ENCODE measurements at places on chromosomes 16 and 17.

GRCh38 chr16:51497541-51498211 is 346.6 kb upstream of the SALL1 start:
- no peak for DNase-seq

GRCh38 chr16:53048139-53048915 is 4.4 kb downstream of the CHD9NB start:
- DNase-seq, result no peak

DNA sequence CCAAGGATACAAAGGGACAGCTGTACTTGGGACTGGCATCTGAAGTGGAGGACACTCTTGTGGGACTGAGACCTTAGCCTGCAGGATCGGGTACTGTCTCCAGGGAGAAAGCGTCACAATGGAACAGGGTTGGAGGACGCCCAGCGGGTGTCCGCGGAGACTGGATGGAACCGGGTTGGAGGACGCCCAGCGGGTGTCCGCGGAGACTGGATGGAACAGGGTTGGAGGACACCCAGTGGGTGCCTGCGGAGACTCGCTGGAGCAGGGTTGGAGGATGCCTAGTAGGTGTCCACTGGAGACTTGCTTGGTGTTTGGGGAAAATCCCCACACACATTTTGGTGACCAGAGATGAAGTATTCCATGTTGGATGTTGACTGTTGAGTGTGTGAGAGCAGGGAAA is at the start of gene MYADML2:
TSS of gene MYADML2 (minus strand) at position 45 of the 400 bp plus-strand sequence. CDS start 5,492 bp downstream, outside the sequence.
- DNase-seq, result no peak

DNA sequence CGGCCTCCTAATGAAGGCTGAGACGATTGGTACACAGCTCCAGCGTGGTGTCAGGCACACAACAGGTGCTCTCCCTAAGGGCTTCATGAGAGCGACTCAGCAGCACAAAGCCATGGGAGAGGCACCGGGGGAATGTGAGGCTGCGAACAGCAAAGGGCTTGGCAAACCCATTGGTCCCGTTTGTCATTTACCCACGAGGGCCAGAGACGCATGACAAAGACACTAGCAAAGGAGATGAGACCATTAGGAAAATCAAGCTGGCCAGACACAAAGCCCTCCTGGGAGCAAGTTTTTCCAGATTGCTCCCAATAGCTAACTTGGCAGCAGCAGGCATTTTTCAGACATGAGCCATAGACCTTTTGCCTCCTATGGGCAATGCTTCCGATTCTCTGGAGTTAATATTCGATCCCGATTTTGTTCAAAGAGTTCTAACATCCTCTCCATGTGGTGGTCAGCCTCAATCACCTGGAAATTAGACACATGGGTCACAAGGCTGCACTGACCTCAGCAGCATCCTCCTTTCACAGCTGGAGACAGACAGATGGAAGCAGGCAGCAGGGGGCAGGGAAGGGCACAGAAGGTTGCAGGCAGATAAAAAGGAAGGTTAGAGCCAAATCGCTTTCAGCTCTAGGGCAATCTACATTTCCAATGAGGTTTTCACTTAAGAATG is 38.2 kb downstream of the TK2 start:
- DNase-seq, result no peak

Measured in amygdala (tissue), 56 donors.